ENCODE measurements at places on chromosomes 3 and 15.

DNA sequence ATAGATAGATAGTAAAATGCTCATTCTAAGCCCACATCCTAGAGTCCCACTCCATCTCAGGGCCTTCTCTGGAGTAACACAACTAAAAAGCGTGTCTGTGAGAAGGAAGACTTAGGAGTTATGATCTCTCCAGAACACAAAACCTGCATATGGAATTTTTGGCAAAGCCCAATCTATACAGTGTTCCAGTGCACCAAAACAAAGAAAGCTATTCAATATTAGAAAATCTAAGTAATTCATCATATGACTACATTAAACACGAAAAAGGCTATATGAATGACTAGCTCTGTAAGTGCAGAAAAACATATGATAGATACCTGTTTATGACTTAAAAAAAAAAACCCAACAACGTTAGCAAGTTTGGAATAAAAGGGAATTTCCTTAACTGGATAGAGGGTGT is 27.7 kb downstream of the MTMR10 start:
- no peak for DNase-seq

DNA sequence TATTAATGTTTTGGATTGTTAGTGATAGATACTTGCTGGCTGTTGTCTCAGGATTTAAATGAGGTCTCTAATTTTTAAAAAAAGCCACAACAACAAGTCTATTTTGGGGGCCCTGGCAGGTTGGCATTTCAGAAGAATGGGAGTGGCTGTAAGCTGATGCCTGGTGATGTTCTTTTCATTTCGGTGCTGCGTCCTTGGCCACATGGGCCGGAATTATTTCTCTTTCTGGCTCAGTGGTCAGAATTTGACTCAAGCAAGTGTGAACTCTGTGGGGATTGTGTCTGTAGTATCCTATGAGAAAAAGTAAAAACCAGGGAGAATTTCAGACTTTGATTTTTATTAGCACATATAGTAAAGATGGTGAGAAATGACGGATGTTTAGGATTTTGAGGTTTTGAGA is 203.0 kb downstream of the AKAP13 start:
- no peak for DNase-seq

GRCh38 chr3:146136647-146137046 is 24.3 kb downstream of the PLOD2 start:
- no peak for DNase-seq

GRCh38 chr15:95644100-95644875 is 686.2 kb upstream of the NR2F2 start:
- no peak for DNase-seq

- no peak for DNase-seq
Measured at GRCh38 chr3:167808910-167809309, 73.4 kb downstream of the SERPINI1 start.

DNA sequence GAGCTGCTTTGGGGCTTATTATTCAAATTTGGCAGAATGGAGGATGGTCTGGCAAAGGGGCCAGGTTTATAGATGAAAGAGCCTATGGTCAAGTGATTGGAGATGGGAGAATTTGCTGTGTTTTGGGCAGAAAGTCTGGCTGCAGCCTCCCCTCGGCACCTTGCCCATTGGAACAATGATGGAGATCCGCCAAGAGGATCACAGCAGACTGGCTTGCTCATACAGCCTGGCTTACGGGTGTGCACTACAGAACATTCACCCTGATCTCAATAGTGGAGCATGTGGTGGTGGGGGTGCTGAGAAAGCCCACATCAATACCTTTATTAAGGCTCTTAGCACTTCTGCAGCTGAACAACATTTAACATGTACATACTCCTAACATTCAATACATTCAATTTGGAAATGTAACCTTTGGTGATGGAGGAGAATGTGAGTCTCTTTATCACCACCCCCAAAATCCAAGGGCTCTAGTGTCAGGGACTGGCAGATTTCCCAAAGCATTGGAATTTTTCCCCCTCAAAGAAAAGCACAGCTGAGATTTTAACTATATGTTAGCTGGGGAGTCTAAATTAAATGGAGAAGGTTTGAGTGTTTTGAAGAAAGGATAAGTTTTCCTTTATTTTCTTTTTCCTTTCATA is 118.4 kb upstream of the TMC3 start:
- DNase-seq: no peak

DNA sequence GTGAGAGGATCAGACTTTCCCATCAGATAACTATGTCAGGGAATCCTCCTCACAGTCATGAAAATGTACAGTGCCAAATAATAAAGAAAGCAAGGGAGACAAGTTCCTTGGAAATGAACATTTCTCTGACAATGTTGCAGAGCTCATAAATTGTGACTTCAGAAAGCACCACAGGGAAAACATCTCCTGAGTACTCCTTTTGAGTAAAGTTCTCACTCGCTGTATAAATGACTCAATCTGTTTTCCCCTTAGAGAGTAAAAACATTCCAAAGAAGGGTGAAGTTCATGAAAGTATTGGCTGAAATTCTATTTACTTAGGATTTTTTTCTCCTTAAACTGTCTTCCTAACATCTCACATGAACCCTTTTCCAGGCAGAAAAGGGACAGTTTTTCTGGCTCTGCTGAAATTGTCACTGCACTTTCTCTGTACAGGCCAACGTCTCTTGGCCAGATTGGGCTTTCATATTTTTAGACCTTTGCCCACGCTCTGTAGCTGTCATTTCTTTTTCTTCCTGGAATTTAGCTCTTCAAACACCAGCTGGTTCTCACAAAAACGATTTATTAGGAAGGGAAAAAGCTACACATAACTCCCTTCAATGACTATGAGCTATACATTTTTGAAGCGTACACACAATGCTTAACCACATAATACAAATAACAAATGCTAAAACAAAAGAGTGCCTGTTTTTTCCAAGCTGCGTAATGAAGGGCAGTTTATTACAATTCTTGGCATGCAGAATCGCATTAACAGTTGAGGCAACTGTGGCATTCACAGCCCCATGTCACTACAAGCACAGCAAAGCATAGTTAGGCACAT is 216.1 kb downstream of the ATP8B4 start:
- no peak for DNase-seq
